Activated CD4-positive, alpha-beta T cell treated with anti-CD3 and anti-CD28 coated beads, Interleukin-2, amount 50 U/mL, for 48 hours (primary cell): ENCODE measurements at places on chromosomes 12 and 14.
A peak's percentile ranks its signal among the peaks of the same experiment; 100 is the strongest.

DNA sequence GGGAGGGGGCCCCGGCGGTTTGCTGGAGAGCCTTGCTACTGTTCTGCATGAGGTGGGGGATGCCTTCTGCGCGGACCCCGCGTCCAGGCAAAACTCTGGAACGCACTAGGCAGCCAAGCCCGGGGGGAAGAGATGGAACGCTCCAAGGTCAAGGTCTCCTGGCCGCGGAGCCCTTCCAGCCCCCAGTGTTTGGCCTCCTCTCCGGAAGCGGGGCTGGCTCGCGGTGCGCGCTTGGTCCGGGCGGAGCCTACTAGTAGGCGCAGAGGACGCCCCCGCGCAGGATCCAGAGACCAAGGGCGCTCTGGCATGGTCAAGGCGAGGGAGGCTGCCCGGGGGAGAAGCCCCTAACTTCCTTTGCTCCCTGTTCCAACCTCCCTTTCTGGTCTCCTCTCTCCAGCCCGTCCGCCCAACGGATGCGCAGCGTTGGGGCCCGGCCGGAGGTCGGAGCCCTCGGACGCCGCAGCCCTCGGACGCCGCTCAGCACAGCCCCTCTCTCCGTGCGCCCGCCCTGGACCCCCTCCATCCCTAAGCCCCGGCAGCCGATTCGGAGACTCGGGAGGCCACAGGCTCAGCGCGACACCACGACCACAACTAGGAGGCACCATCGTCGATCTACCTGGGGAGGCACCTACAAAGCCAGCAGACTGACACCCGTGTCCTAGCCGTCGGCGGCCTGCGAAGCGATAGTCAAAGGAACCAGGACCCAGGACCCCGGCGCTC is 669 bp upstream of the KCNK13 start:
- peak; percentile 20 for DNase-seq

GRCh38 chr12:113333877-113334785 is 778 bp downstream of the SLC8B1 start:
- DNase-seq: peak; percentile 16

DNA sequence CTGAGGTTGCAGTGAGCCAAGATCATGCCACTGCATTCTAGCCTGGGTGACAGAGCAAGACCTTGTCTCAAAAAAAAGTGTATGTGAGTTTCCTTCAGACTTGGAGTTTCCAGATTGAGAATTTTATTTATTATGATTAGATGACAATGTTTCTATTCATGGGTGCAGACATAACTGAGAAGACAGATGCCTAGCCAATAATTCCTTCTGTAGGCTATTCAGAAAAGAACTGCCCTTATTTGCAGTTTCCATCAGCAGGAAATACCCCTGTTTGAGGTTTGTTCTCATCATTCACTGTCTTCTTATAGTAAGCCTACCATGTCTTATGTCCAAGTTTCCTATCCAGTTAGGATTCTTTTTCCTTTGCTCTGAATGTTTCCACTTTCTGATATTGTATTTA is 269.0 kb downstream of the KTN1 start:
- no peak for DNase-seq

- no peak for DNase-seq
Measured at GRCh38 chr12:52204931-52205505, 13.2 kb upstream of the KRT80 start.

DNA sequence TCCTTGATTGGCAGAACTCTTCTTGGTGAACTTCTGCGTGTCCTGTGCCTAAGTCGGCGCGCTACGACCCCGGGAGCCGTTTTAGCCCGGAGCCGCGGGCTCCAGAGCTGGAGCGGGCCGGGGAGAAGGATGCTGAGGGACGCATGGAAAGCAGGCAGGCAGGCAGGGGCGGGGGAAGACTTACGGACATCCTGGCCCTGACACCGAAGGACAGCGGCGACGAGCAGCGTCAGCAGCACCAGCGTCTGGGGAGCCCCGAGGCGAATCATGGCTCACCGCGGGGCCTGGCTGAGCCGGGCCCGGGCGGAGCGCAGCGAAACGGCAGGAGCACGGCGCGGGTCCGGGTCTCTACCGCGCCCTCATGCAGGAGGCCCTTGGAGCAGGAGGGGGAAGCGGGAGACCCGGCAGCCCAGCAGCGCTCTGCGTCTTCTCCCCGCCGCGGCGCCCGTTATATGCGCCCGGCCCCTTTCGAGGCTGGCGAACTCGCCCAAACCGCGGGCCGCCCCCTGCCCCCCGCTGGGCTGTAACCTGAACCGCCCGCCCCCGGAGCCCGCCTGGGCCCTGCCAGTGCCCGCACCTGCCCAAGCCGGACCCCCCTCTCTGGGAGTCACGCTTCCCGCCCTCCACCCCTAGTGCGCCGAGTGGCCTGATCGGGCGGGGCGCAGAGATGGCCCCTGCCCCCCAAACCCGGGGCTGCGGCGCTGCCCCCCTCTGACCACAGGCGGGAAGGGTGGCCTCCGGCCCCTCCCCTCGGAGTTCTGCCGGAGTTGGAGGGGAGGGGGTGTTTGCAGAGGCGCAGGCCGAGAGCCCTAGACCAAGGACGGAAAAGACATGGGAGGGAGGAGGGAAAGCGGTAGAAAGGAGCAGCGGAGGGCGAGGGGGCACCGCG is at the start of gene COL2A1:
Gene COL2A1 (minus strand): TSS at position 424 of the 889 bp plus-strand sequence. CDS start 155 bp downstream, at position 269.
- DNase-seq: peak; percentile 46

- no peak for DNase-seq
Measured at GRCh38 chr12:9133216-9133916, 17.6 kb upstream of the A2M start.

DNA sequence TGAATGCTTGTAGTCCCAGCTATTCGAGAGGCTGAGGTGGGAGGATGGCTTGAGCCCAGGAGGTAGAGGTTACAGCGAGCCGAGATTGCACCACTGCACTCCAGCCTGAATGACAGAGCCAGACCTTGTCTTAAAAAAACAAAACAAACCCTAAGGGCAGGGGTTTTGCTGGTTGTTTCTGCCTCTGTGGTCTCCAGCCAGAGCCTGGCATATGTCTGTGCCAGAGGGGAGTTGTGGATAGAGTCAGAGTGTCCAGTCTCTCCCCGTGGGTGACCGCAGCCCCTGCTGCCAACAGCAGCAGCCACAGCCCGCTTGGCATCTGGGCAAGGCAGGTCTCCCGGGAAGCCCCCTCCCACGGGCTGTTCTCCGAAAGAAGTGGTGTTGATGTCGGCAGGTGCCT is 37.6 kb downstream of the MVK start:
- DNase-seq: no peak

GRCh38 chr12:118981285-118982211 is at the start of gene SRRM4:
TSS of gene SRRM4 (plus strand) at chr12:118981541. CDS start at chr12:118981883, 342 bp downstream.
- DNase-seq: peak; percentile 5

GRCh38 chr12:81095501-81096232 is 17.8 kb downstream of the ACSS3 start:
- no peak for DNase-seq

- DNase-seq: no peak
Measured at GRCh38 chr14:30064454-30064853, 136.8 kb upstream of the PRKD1 start.

- DNase-seq: no peak
Measured at GRCh38 chr14:102590667-102591099, 1.8 kb upstream of the RCOR1 start.

- DNase-seq: no peak
Measured at GRCh38 chr12:62668782-62669181, 202.2 kb downstream of the MON2 start.

GRCh38 chr12:12070674-12071656 is at the start of gene BCL2L14:
TSS of gene BCL2L14 (plus strand) at chr12:12070939. CDS start at chr12:12079306, 8,367 bp downstream.
- peak; percentile 11 for DNase-seq

DNA sequence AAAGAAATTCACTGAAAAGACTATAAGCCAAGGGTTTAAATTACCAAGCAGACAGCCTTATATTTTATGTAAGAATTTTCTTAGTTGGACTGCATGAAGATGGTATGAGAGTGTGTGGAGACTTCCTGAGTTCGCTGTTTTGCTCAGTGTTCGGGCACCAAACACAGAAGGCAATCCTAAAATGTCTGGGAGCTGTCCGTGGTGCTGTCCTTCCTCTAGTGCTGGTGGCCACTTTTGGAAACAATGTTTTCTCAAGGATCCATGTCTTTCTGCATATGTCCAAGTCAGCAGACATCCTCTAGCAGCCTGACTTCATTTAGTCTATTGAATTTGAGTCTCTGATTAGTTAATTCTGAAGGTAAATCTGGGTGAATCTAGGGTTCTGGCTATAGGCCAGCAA is 135.8 kb downstream of the SLC8A3 start:
- DNase-seq: peak; percentile 33

DNA sequence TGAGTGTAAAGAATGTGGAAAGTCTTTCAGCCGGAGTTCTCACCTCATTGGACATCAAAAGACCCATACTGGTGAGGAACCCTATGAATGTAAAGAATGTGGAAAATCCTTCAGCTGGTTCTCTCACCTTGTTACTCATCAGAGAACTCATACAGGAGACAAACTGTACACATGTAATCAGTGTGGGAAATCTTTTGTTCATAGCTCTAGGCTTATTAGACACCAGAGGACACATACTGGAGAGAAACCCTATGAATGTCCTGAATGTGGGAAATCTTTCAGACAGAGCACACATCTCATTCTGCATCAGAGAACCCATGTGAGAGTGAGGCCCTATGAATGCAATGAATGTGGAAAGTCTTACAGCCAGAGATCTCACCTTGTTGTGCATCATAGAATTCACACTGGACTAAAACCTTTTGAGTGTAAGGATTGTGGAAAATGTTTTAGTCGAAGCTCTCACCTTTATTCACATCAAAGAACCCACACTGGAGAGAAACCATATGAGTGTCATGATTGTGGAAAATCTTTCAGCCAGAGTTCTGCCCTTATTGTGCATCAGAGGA is 25.1 kb upstream of the ZNF268 start:
- no peak for DNase-seq

GRCh38 chr14:76977793-76978720 is 50.5 kb downstream of the IRF2BPL start:
- DNase-seq: peak; percentile 89
